ENCODE measurements at places on chromosomes 6 and 20.

DNA sequence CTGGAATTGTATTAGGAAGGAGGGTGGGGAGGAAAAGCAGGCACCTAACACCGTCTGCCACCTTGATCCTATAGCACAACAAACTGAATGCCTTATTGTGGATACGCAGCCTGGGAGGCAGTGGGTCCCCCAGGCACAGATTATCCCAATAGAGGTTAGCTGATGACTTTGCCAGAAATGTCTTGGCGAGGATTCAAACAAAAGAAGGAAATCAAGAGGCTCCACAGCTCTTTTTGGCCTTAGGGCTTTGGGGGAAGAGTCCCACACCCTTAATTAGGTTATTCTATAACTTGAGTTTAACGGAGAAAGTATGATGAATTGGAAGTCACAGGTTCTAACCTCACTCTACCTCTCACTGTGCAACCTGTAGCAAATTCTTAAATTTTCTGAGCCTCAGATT lies 102.0 kb downstream of the MRPL14 start:
- no peak for DNase-seq

DNA sequence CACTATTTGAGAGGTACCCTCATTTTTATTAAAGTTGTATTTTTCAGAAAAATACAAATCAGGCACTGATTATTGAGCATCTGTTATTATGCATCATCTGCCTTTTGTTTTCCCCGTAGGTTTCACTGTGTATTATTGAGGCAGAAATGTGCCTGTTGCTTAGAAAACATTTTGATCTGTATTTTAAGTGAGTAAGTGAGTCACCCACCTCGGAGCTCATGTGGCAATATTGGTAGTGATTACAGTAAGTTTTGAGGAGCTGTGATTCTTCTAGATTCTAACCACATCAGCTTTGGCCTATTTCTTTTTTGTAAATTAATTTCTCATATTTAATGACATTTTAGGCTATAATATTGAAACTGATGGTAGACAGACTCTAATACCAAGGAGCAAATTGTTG lies 59.6 kb upstream of the LAMP5 start:
- DNase-seq, result no peak

- DNase-seq, result no peak
Measured at GRCh38 chr6:28747083-28747630, 176.6 kb downstream of the TRIM27 start.

DNA sequence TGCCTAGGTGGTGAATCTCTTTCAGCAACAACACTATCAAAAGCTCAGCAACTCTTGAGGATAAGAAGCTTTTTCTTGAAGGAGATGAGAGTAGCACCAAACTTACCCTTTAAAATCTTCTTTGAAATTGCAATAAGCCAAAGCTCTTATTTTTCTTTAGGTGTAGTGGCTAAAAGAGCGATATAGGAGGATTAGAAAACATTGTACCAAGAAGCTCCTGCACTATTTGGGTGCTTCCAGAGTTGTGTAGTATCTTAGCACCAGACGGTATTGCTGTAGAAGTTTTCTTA lies 1.2 kb downstream of the FUT9 start:
- no peak for DNase-seq

DNA sequence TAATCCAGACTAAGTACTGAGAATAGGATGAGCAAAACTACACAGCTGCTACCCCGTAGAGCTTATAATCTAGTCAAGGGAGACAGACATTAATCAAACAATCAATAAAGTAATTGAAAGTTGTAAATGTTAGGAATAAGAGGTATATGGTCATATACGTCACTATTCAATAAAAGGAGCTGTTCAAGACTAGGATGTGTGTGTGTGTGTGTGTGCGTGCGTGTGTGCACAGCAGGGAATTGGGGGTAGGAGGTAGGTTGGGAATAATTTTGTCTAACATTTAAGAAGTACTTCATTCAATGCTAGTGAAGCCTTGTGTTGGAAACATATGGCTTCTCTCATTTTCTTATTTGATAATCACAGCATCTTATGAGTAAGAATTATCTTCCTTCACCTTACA lies 41.8 kb downstream of the SESN1 start:
- no peak for DNase-seq

GRCh38 chr6:54053881-54054391 lies 57.3 kb upstream of the MLIP start:
- no peak for DNase-seq

Measured in stimulated activated CD8-positive, alpha-beta memory T cell treated with anti-CD3 and anti-CD28 coated beads, Interleukin-15, amount 100 ng/mL, for 1 hour (primary cell).